ENCODE measurements at places on chromosomes 6 and 20. TPM values are rescaled to one million over a fixed set of nuclear protein-coding genes. Genes with fewer than 3 reads are reported as not detected.

DNA sequence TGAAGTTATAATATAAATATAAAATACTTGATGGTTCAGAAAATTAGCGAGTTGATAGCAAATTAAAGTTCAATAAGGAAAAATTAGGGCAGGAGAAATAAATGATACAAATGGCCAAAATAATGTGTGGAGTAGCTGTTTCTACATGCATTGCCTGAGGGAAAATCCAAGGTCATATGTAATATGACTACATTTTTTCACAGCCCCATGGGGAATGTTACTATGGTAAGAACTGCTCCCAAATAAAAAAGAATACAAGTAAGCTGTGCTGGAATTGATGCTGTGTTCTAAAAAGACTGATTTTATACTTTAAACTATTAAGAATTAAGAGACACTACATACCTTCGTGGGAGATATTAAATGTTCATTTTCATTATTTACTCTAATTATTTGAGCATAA lies 34.1 kb downstream of the MEI4 start:
- DNase-seq = no peak

- peak; percentile 61 for DNase-seq
Observed at GRCh38 chr6:12472601-12473038, 182.5 kb downstream of the EDN1 start.

DNA sequence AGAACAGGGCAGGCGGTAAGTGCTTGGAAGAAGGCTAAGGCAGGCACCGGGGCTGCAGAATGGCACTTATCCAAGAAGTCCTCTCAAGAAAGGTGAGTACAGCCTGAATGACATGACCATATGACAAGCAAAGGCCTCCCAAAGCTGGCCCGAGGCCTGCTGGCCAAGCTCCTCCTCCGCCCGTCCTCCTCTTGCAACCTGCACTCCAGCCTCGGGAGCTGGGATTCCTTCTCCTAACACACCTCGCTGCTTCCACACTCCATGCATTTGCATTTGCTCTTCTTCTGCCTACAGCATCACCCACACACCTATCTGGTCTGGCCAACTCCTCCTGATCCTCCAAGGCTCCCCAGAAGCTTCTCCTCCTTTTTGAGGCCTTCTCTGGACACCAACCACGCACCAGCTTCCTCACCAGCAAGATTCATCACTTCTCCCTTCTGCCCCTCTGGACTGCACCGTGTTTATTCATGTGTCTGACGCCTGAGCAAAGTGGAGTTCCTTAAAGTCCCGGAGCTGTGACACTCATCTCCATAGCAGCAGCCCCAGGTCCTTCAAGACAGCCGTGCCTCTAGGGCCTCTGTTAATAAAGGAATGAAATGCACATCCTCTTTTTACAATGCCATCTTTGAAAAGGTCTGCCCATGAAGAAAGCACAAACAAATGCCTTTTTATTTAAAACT lies 32.3 kb downstream of the CNKSR3 start:
- peak; percentile 65 for DNase-seq

GRCh38 chr6:17980329-17980728 lies 7.1 kb downstream of the KIF13A start:
- no peak for DNase-seq

DNA sequence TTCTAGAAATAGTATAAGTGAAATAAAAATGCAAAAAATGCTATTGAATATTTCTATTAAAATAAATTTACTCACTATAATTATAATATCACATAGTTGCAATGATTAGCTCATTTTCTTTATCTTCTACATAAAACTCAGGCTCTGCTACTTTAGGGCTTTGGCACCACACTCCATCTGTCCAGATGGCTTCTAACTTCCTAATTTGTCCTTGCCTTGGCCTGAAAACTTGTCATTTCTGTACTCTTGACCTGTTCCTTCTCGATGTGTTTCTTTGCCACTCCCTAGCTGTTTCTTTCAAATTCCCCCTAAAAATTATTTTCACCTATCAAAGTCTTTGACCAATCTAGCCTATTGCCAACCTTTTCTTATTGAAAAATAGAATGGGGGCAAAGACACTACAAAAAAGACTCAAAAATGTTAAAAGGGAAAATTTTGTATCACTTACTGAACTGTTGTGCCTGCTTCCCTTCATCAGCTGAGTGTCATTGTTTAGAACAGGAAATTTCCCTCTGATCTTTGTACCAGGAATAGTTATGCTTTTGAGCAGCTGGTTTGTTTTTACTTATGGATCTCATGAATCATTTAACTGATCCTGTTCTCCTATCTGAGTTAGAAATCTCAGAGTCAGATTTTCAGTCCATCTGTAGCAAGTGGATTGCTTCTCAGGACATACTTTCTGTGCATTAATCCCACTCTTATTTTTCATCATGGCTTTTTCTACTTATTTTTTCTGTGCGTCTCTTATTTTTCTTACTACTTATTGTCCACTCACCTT lies 279.2 kb upstream of the CNR1 start:
- no peak for DNase-seq

- DNase-seq = no peak
Observed at GRCh38 chr6:36685926-36686667, 7.6 kb downstream of the CDKN1A start.

DNA sequence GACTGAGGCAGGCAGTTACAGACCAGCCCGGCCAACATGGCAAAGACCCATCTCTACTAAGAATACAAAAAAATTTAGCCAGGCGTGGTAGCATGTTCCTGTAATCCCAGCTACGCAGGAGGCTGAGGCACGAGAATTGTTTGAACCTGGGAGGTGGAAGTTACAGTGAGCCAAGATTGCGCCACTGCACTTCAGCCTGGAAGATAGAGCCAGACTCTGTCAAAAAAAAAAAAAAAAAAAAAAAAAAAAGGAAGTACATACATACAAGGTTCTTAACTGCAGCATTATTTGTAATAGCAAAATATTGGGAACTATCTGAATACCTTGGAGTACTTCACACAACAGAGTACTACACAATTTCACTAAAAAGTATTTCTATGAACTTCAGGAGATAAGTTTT lies 183.5 kb upstream of the OLIG3 start:
- no peak for DNase-seq

DNA sequence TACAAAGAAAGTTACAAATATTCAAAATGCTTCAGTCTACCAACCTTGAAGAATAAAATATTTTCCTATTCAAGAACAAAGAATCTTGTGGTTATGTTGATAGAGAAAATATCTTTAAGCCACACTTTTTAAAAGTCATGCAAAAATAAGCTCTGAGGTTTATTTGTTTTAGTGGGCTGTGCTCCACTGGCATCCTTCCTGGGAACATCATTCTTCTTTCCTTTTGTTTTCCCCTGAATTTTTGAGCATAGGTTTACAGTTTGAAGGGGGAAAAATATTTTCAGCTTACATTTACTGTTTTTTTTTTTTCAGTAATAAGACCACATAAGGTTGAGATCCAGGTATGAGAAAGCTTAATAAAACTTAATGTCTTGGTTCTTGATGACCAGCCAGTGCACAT lies 72.0 kb upstream of the BACH2 start:
- DNase-seq = no peak

- DNase-seq = no peak
Observed at GRCh38 chr20:17655865-17656479, 26.1 kb downstream of the RRBP1 start.

DNA sequence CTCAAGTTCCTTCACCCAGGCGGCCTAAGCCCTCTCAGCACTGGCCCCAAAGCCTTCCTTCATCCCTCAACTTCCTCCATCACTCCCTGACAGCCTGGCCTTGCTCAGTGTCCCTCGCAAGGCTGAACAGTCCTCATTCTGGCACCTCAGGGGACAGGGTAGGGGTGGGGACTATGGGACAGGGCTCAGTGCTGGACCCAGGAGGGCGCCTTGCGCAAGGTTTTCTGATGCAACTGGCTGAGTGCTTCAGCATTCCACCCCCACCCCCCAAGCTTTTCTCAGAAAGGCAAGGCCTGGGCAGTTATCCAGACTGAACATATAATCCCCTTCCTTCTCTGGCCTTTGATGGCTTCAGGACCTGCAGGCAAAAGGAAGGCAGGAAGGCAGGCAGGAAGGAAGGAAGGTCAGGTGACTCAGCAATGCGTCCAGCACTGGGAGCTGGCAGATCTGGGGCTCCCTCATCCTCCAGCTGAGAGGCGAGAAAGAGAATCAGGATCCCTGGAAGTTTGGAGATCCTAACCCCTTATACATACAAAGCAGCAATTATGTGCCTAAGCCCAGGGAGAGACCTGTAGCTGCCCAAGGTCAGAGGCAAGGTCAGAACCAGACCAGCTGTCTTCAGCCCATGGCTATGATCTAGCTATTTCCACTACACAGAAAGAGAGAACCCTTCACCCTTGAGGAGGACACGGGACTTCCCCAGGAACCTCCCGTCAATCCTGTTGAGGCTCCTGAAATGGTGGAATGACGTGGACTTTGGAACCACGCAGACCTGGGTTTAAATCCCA lies 8.6 kb upstream of the TRIB3 start:
- no peak for DNase-seq

GRCh38 chr6:35034411-35035191 lies 106.5 kb downstream of the TCP11 start:
- DNase-seq = no peak

- no peak for DNase-seq
Observed at GRCh38 chr20:20815711-20816455, 103.4 kb upstream of the RALGAPA2 start.

The PI3 gene
- total RNA-seq = 16.7 TPM

The STMND1 gene
- 2.6 TPM for total RNA-seq

The PDE7B gene
- total RNA-seq = 4.4 TPM

The SYCP2L gene
- total RNA-seq = 0.91 TPM

The NECAB3 gene
- total RNA-seq = 79.2 TPM

The COL9A3 gene
- 2.1 TPM for total RNA-seq

The CCDC170 gene
- total RNA-seq = 5.2 TPM
